A549 treated with ZK216348 at 1 μM for 4 hours (cell line): ENCODE measurements at places on chromosomes 7 and 10. TPM values are rescaled to one million over a fixed set of nuclear protein-coding genes. Genes with fewer than 3 reads are reported as not detected.

The SPDYE2 gene
- total RNA-seq = not detected in 5 replicates

The NRCAM gene
- 51.1 to 138 TPM (median 95.4 TPM) in 5 replicates for total RNA-seq

The SYT15 gene
- 2.0 to 3.9 TPM (median 2.3 TPM) in 5 replicates for total RNA-seq

The UNCX gene
- total RNA-seq = 0.21 TPM in 1 of 5 replicates, not detected in the others

The NUPR2 gene
- not detected in 5 replicates for total RNA-seq
